ENCODE measurements at places on chromosomes 6 and 20. TPM values are rescaled to one million over a fixed set of nuclear protein-coding genes. Genes with fewer than 3 reads are reported as not detected.

DNA sequence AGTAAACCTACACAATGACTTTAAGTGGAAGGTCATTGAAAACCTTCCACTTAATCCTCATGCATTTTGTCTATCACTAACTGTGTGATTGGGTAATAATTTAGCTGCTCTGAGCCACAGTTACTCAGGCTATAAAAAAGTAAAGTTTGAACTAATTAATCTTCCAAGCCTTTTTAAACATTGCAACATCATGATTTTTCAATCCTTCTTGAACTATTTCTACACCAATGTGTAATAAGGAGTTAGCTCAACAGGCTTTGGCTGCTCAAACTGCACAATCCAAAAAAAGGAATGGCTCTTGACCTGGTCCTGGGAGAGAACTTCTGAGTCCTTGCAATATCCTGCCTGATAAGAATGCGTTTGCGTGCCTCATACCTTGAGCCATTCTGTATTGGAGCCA, 34.8 kb upstream of the FILIP1 start:
- H3K27ac ChIP-seq, result no peak overlapping the region
- no peaks in the 10 kb centered on the region for H3K36me3 ChIP-seq
- H3K4me1 ChIP-seq, result peaks cover 6% of the 10 kb centered on the region
- no peak overlapping the region for H3K4me3 ChIP-seq
- DNase-seq, result no peak

DNA sequence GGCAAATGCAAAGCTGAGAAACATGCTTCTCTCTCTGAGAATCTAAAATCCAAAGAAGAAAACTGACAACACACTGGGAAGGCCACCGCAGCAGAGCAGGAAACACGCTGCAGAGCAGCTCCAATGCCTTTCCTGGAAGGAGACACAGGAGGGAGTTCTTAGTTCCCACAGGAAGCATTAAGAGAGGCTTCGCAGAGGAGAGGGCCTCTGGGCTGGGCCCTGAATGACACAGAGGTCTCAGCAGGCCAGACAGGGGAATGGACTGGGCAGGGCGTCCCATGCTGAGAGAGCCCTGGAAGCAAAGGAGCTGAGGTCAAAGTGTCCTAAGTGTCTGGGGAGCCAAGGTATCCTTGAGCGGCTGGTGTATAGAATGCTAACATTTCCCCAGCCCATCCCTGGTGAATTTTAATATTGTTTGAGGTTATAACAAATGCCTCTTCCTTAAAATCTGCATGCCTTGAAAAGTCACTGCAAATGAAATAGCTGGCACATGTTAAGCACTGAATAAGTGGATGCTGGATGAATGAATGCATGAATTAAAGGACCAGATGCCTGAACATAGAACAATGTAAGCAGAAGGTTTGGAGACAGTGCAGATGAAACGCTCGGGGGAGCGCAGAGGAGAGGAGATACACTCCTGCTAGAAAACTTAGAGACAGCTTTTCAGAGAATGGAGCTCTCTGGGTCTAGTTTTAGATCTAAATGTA, 110.0 kb upstream of the SYNDIG1 start:
- no peak for DNase-seq
- H3K27me3 ChIP-seq, result no peaks in the 10 kb centered on the region
- H3K4me1 ChIP-seq, result no peaks in the 10 kb centered on the region
- no peaks in the 10 kb centered on the region for H3K36me3 ChIP-seq
- H3K4me3 ChIP-seq, result no peak overlapping the region

- no peaks in the 10 kb centered on the region for H3K27me3 ChIP-seq
- no peaks in the 10 kb centered on the region for H3K36me3 ChIP-seq
- H3K4me3 ChIP-seq, result peak overlapping the region; percentile 24
- H3K27ac ChIP-seq, result peak overlapping the region; percentile 39
These were observed 78.6 kb upstream of the QKI start for GRCh38 chr6:163335671-163336545.

- no peak overlapping the region for H3K27ac ChIP-seq
- DNase-seq, result no peak
- no peaks in the 10 kb centered on the region for H3K4me1 ChIP-seq
- H3K27me3 ChIP-seq, result peaks cover 67% of the 10 kb centered on the region
- H3K36me3 ChIP-seq, result no peaks in the 10 kb centered on the region
These were observed 306 bp downstream of the EBF4 start for GRCh38 chr20:2692886-2693285.

- H3K27me3 ChIP-seq, result no peaks in the 10 kb centered on the region
- no peaks in the 10 kb centered on the region for H3K36me3 ChIP-seq
- no peak overlapping the region for H3K27ac ChIP-seq
- DNase-seq, result peak; percentile 93
These were observed 30.9 kb downstream of the ANGPT4 start for GRCh38 chr20:884983-885952.

GRCh38 chr6:6751619-6752023, 163.1 kb downstream of the LY86 start:
- peak overlapping the region; percentile 52 for H3K4me3 ChIP-seq
- H3K36me3 ChIP-seq, result no peaks in the 10 kb centered on the region
- no peaks in the 10 kb centered on the region for H3K27me3 ChIP-seq
- no peak overlapping the region for H3K27ac ChIP-seq
- peak; percentile 72 for DNase-seq

Gene SAMHD1
- total RNA-seq, result 30.4 TPM

All from osteoblast (primary cell).